ENCODE measurements at places on chromosomes 4 and X. TPM values are rescaled to one million over a fixed set of nuclear protein-coding genes. Genes with fewer than 3 reads are reported as not detected.

The MAPK10 gene
- 3.8 TPM for polyA plus RNA-seq

The TCEAL6 gene
- polyA plus RNA-seq = 0.14 TPM

DNA sequence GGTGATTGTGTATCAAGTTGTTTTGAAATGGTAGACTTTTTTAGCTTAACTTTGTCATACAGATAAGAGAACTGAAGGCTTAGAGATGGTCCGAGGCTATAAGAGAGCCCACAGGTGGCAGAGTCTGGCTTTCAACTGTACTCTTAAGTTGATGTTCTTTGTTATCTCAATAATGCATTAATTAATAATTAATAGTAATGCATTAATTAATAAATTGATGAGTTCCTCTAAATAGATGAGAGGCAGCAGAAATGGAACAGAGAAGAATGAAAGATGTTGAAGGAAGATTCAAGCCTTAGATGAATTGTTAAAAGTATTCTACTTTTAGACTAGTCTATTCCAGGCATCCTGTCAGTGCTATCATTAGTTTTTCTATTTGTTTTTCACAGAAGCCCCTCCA lies 22.4 kb downstream of the NUDT9 start:
- H3K27ac ChIP-seq = no peak overlapping the region
- H3K27me3 ChIP-seq = no peaks in the 10 kb centered on the region
- H3K36me3 ChIP-seq = peaks cover 9% of the 10 kb centered on the region
- DNase-seq = no peak

DNA sequence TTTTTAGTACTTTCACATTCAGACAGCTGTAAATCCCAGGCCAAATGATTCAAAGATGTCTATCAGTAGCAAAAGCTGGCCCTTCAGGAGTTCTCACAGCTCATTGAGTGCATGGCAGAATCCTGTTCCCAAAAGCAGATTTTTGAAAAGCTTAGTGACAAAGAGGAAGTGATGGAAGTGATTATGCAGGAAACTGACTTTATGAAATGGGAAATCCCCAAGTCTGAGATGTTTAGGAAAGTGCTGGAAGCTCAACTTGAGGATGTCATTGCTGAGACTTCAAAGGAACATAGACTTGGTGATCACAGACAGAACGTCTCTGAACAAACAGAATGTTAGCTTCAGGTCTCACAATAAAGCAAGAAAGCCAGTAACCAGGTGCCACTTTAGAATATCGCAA lies 51.0 kb upstream of the CFAP47 start:
- H3K27me3 ChIP-seq = no peaks in the 10 kb centered on the region
- no peak overlapping the region for H3K4me3 ChIP-seq
- no peak overlapping the region for H3K27ac ChIP-seq
- DNase-seq = peak; percentile 11
- H3K4me1 ChIP-seq = no peaks in the 10 kb centered on the region

- DNase-seq = no peak
- no peak overlapping the region for H3K4me3 ChIP-seq
- peaks cover 3% of the 10 kb centered on the region for H3K27me3 ChIP-seq
- no peaks in the 10 kb centered on the region for H3K36me3 ChIP-seq
- H3K27ac ChIP-seq = no peak overlapping the region
- peaks cover 6% of the 10 kb centered on the region for H3K4me1 ChIP-seq
Measured at GRCh38 chr4:153084224-153084979, 119.8 kb upstream of the TRIM2 start.

- no peaks in the 10 kb centered on the region for H3K36me3 ChIP-seq
- H3K4me1 ChIP-seq = peaks cover 29% of the 10 kb centered on the region
- H3K27me3 ChIP-seq = no peaks in the 10 kb centered on the region
- H3K4me3 ChIP-seq = no peak overlapping the region
- peak; percentile 79 for DNase-seq
Measured at GRCh38 chr4:87030755-87031441, 96.1 kb downstream of the AFF1 start.

The ADGRL3 gene
- polyA plus RNA-seq = 26.3 TPM

GRCh38 chr4:80196922-80197573 lies at the start of gene PRDM8:
PRDM8 (plus strand) TSS chr4:80197503; CDS start chr4:80200081, 2,578 bp downstream.
- DNase-seq = no peak
- H3K27ac ChIP-seq = no peak within 1 kb of the TSS
- H3K36me3 ChIP-seq = peaks cover 3% of the 10 kb centered on the region
- peak within 1 kb of the TSS; percentile 24 for H3K4me3 ChIP-seq

- H3K36me3 ChIP-seq = peaks cover 5% of the 10 kb centered on the region
- peak overlapping the region; percentile 75 for H3K4me3 ChIP-seq
- peaks cover 2% of the 10 kb centered on the region for H3K4me1 ChIP-seq
- peak overlapping the region; percentile 87 for H3K27ac ChIP-seq
Measured at GRCh38 chrX:102712981-102713625, 855 bp downstream of the GPRASP2 start.

DNA sequence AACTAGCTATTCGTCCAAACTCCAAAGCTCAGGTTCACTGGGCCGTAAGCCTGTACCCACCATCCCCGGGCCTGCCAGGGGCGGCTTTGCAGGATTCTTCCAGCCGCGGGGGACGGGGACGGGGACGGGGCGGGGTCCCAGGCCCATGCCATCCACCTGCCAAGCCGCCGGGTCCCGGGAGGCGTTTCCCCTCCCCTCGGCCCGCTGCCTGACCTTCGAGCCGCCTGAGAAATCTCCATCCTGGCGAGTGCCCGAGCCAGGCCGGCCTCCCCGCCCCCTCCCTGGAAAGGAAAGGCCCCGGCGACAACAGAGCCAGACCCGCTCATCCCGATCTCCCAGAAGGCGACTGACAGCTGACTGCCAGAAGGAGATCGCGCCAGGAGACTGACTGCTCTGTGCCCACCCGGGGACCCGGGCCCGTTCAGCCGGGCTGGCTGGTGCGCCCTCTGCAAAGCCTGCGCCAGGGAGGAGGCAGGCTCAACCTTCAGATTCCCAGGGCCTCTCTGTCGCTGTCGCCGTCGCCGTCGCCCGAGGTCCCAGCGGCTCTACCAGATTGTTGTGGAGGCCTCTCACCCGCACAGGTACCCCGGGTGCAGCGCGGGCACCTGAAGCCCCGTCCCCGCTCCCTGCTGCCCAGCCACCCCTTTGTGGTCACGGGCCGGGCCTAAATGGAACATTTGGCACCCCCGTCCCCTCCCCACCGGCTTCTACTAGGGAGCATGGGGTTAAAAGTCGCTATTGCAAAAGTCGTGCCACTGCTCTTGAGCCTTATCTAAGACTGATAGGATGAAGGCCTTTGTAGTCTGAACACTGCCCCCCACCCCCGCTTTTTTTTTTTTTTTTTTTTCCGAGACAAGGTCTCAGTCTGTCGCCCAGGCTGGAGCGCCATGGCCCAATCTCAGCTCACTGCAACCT lies at the start of gene RGN:
Gene RGN (plus strand): TSS at position 315 of the 915 bp plus-strand sequence. CDS start 2,702 bp downstream, outside the sequence.
- no peak within 1 kb of the TSS for H3K27ac ChIP-seq
- DNase-seq = no peak
- H3K27me3 ChIP-seq = peaks cover 53% of the 10 kb centered on the region
- H3K4me1 ChIP-seq = peaks cover 2% of the 10 kb centered on the region

DNA sequence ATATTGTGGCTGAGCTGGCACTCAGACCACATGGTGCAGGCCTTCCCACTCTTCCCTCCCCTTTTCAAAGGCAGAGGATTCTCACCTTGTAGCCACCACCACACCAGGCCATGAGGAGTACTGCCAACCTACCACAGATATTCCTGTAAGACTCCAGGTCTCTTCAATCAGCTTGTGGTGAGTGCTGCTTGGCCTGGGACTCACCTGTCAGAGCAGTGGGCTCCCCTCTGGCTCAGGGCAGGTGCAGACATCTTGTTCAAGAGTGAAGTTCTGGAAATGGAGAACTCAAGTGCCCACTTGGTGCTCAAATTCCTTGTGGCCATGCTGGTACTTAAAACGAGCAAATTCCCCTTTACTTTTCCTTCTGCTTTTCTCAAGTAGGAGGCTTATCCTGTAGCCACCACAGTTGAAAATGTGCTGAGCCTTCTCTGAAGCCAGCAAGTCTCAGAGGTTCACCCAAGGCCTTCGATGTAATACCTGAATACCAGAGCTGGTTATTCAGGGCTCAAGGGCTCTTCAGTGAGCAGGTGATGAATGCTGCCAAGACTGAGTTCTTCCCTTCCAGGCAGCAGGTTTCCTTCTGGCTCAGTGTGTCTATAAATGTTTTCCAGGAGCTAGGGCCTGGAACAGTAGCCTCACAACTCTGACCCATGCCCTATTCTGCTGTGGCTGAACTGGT lies 212.9 kb downstream of the TEX13C start:
- no peaks in the 10 kb centered on the region for H3K36me3 ChIP-seq
- H3K27me3 ChIP-seq = no peaks in the 10 kb centered on the region
- no peaks in the 10 kb centered on the region for H3K4me1 ChIP-seq
- no peak overlapping the region for H3K27ac ChIP-seq

GRCh38 chrX:53471346-53471745 lies 37.2 kb upstream of the HSD17B10 start:
- no peaks in the 10 kb centered on the region for H3K4me1 ChIP-seq
- H3K4me3 ChIP-seq = no peak overlapping the region
- no peak for DNase-seq

GRCh38 chr4:180160195-180160983 lies 2082.8 kb upstream of the TENM3 start:
- H3K4me3 ChIP-seq = no peak overlapping the region
- H3K36me3 ChIP-seq = no peaks in the 10 kb centered on the region
- H3K4me1 ChIP-seq = no peaks in the 10 kb centered on the region

- DNase-seq = no peak
- H3K27ac ChIP-seq = no peak overlapping the region
- H3K27me3 ChIP-seq = no peaks in the 10 kb centered on the region
- no peaks in the 10 kb centered on the region for H3K36me3 ChIP-seq
Measured at GRCh38 chrX:77293331-77293995, 153.7 kb upstream of the FGF16 start.

DNA sequence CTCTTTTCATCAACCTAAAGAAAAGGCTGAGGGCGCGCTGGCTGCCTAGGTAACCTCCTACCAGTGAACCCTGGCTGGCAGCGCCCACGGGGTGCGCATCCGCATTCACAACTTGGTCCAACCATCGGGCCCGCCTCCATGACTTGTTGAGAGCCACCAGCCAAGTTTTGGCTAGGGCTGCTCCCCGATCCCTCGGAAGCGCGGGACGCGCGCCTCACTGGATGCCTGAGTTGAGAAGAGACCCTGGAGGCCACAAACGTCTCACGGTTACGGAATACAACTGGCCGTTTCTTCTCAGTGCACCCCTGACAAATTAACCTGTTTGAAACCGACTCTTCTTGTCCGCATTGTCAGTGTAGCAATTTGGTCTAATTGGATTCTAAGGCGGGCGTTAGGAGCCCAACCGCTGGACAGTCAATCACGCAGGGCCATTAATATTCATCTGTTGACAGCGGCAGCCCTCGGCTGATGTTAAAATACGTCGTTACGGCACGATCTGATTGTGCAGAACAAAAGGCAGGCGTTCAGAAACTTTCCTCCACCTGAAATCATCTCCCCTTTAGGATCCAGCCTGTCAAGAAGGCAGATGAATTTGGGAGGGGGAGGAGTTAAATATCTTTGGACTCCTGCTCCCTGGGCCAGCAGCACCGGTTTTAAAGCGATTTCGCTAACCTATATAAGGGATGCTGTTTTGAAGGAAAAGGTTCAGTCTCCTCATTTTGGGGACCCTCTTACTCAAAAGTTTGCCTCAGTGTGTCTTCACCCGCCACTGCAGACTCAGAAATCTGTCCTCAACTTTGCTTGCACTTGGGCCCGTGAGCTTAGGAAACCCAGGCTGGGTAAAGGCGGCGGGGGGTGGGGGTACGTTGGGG lies 1.2 kb downstream of the GPC3 start:
- H3K27me3 ChIP-seq = peaks cover 38% of the 10 kb centered on the region
- peaks cover 20% of the 10 kb centered on the region for H3K4me1 ChIP-seq
- H3K36me3 ChIP-seq = no peaks in the 10 kb centered on the region

The ARR3 gene
- polyA plus RNA-seq = not detected

GRCh38 chr4:88969746-88970145 lies 87.2 kb downstream of the FAM13A start:
- H3K36me3 ChIP-seq = peaks cover 6% of the 10 kb centered on the region
- no peak overlapping the region for H3K4me3 ChIP-seq
- no peak for DNase-seq
- H3K4me1 ChIP-seq = no peaks in the 10 kb centered on the region
- no peaks in the 10 kb centered on the region for H3K27me3 ChIP-seq

The HTR2C gene
- polyA plus RNA-seq = not detected
